ENCODE measurements at places on chromosomes 1 and 21. TPM values are rescaled to one million over a fixed set of nuclear protein-coding genes. Genes with fewer than 3 reads are reported as not detected.

GRCh38 chr1:173453982-173454381, 23.2 kb upstream of the PRDX6 start:
- DNase-seq: no peak

The FAM3B gene
- not detected for total RNA-seq

The RNU1-2 gene
- total RNA-seq: 2,323 TPM

DNA sequence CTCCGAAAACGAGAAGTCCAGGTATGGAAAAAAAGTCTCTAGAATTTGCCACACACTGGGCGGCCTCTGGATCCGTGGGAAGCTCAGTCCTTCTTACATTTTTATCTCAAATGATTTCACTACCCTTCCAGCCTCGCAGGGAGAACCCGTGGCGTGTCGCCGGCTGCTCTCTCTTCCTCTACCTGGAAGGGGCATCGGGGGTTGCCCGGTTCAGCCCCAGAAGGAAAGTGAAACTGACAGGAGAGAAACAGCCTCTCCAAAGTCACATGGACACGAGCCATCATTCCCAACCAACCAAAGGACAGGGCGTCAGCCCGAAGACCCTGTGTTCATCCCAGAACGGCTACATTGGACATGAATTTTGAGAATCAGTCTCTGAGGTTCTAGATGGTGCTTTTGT, 182.5 kb downstream of the ADSS2 start:
- no peak for DNase-seq

The TNFRSF1B gene
- total RNA-seq: under 0.01 TPM

DNA sequence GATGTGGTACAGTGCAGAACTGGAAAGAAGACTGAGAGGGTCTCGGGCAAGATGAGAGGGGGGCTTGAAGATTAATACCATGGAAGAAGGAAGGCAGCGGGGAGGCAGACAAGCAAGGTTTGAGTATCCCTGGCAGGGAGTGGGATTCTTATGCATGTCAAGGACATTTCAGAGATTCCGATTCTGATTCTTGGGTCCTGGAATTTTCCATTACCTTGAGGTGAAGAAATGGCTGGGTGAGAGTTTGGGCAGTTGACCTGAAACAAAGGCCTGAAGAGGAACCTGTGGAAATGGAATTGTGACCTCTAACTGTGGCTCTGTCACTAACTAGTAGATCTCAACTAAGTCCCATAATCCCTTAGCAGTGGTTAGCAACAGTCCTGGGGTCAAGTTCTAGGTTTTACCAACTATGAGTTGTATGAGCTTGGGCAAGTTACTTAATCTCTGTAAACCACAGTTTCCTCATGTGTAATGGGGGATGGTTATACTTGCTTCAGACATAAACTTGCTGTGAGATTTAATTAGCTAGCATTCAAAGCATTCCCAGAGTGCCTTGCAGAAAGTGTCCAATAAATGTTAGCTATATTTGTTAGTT, 8.6 kb upstream of the ACTN2 start:
- peak; percentile 11 for DNase-seq

DNA sequence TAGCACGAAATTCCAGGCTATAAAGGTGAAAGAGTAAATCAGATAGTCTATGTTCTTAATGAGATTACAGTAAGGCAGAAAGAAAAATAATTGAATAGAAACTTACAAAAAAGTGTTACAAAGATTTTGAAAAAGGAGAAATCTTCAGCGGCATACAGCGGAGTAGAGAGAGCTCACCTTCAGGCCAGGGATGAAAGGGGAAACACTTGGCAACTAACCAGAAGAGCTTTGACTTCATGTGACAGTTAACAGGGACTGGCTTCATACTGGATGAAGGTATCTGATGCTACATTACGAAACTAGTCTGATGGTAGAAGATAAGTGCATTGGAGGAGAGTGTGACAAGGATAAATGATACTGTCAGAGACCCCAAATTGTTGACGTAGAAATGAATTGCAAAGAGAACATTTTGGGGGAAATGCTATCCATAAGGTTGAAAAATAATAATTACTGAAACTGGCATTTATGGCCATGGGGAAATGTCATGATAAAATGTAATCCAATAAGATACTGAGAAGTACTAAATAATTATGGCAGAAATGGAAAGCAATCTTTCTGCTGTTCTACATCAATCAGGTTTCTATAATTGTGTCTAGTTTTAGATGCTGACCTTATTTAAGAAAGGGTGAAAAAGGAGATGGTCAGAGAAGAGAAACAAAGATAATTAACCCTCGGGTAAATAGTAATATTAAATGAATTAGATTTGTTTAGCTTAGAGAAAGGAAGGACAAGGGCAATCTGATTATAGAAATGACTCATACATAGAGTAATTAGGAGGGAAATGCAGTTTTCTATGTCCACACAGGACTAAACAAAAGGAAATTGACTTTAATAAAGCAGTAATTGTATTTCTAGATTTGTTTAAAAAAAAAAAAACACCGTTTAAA, 808.7 kb downstream of the NCAM2 start:
- DNase-seq: no peak

The E2F2 gene
- 0.38 TPM for total RNA-seq

DNA sequence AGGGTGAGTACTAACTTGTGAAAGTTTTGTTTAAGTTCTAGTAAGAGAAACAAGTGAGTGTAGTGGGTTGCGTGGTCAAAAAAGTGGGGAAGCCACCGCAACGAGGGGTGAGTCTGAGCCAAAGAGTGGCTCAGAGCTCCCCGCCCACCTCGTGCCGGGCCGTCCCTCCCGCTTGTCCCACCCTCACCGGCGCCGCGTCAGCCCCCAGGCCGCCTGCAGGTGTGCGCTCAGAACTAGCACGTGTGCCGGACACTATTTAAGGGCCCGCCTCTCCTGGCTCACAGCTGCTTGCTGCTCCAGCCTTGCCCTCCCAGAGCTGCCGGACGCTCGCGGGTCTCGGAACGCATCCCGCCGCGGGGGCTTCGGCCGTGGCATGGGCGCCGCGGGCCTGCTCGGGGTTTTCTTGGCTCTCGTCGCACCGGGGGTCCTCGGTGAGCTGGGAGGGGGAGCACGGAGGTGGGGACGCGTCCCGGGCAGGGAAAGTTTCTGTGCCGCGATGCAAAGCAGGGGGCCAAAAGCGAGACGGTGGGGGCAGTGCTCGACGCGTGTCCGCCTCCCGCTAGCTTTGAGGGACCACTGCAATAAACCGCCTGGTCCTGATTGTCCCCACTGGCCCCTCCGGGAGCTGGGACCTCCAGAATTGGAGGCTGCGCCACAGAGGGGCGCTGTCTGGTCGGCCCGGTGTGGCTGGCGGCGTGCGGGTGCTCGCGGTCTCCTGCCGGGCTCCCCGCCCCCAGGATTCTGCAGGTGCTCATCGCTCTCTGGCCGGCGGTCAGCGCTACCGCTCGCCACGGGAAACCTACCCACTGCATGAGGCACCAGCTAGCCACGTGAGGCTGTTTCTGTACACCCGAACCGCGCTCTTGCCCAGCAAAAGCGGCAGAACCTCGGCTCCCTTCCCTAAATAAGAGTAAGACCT, at the start of gene CR2:
CR2 (plus strand) TSS at position 283 of the 919 bp plus-strand sequence; CDS start at position 374, 91 bp downstream.
- DNase-seq: peak; percentile 43

DNA sequence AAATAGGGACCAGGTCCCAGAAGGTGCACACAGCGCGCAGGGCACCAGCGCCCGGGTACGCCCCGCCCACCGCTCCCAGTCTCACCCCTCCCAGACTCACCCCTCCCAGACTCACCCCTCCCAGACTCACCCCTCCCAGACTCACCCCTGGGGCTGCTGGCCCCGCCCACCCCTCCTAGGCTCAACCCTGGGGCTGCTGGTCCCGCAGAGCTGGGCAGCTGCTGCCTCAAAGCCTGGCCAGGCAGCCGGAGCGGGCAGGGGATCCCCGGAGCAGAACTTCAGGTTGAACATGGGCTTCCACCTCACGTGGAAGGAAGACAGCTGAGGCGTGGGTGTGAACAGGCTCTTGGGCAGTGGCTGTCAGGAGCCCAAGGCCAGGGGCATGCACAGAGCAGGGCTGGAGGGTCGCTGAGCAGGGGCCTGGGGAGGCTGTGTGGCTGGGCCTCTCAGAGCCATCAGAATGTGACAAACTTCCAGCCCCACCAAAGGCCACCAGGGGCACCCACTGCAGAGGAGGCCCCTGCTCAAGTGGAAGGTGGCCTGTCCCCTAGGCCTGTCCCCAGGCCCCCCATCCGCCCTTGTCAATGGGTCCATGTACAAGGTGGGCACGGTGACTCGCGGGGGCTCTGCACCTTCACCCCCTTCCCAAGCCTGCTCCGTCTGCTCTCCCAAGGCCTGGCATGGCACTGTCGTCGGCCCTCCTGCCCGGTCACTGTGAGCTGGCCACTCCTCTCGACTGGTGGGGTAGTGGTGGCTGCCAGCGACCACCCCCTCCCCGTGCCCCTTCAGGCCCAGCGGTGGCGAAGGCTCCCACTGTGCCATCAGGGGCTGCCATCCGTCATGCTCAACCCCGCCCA, 20.4 kb upstream of the SUMO3 start:
- DNase-seq: no peak

DNA sequence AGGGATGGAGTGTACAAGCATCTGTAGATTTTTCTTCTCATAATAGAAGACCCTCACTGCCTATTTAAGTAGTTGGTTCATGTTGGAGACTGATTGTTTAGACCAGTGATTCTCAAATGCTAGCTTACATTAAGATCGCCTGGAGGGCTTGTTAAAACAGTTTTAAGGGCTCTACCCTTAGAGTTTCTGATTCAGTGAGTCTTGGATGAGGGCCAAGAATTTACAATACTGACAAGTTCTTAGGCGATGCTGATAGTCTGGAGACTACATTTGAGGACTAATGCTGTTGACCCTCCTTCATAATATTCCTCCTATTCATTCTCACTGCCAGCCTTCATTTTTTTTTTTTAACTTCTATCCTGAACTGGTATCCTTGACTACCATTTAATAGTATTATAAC, 15.2 kb upstream of the AGO3 start:
- peak; percentile 34 for DNase-seq

DNA sequence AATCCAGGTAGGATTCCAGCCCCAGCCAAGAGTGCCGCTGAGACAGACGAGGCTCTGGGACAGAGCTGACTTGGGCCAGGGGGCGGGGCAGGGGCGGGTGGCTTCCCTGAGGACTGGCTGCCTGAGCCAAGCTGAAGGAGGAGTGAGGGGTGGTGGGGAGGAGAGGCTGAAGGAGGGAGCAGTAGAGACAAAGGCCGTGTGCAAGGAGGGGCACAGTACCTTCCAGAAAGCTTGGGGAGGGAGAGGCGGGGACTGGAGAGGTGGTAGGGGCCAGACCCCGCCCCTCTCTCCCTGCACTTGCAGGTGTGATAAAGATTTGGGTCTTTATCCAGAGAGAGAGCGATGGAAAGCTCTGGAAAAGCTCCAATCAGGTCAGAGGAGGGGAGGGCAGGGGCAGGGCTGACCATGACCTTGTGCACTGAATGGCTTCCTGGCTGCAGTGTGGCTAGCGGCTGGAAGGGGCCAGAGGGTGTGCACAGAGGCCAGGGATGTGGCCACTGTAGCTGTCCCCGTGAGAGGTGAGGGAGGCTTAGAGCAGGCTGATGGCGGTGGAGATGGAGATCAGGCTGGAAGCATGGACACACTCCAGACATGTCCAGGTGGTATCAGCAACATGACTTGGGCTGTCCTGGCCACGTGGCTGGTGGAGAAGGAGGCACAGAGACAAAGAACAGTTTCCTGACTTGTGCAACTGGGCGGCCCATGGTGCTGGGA, 6.7 kb upstream of the EPHA8 start:
- DNase-seq: no peak

DNA sequence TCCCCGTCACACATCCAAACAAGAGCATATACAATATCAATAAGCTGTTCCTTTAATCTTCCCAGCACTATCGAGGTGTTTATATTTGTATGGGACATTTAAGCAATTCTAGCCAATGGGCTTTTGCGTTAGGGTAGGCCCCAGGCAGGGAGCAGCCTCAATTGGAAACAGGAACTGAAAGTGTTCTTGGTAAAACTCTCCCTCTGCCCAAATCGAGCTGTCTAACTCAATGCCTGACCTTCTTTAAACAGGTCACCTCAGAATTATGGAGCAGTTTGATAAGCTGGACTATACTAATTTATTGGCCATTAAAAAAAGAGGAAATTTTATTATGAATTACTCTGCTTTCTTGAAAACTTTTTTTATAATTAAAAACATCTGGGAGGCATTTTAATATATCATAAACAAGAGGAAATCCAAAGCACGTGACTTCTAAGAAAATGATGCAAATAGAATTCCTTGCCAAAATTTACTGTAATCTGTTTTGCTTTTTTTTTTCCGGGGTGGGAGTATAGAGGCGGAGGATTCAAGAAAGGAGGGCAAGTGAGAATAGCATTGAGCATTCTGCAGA, 498.1 kb downstream of the LMO4 start:
- DNase-seq: peak; percentile 28

The EFHD2 gene
- total RNA-seq: 41.5 TPM

The OR2W3 gene
- total RNA-seq: not detected

DNA sequence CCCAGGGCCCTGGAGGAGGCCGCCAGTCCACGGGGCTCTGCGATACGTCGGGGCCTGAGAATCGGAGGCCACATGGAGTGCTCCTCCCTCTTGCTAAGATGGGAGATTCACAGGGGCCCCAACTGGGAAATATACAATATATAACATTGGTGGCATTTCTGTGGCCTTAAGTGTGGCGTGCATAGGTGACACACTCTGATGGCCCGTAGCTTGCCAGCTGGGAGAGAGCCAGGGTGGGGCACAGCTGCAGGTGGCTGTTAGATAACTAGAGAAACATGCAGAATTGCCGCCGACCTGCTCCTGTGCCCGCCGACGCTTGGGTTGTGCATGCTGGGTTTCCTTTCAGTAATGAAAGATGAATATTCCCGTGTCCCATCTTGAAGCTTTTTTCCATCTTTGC, 30.1 kb downstream of the UMODL1 start:
- no peak for DNase-seq

GRCh38 chr1:235745503-235746136, 96.0 kb upstream of the GNG4 start:
- DNase-seq: no peak

The LRRIQ3 gene
- 0.26 TPM for total RNA-seq

The TMEM9 gene
- 66.9 TPM for total RNA-seq

The CFAP107 gene
- not detected for total RNA-seq
